ENCODE measurements at places on chromosomes 1 and 21.

DNA sequence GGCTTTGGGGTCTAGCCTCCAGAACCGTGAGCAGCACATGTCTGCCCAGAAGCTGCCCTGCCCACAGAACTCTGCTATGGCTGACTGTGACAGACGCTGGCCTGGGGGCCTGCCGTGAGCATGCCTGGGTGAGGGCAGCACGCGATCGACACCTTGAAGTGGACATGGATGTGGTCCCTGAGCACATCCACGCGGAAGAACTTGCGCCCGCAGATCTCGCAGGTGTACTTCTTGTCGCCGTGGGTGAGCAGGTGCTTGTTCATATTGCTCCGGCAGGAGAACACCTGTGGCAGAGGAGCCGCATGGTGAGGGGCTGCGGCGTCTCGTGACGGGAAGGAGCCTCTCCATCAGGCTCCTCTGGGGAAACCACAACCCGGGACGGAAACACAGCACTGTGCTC lies 56.0 kb downstream of the PRDM15 start:
- DNase-seq: no peak

DNA sequence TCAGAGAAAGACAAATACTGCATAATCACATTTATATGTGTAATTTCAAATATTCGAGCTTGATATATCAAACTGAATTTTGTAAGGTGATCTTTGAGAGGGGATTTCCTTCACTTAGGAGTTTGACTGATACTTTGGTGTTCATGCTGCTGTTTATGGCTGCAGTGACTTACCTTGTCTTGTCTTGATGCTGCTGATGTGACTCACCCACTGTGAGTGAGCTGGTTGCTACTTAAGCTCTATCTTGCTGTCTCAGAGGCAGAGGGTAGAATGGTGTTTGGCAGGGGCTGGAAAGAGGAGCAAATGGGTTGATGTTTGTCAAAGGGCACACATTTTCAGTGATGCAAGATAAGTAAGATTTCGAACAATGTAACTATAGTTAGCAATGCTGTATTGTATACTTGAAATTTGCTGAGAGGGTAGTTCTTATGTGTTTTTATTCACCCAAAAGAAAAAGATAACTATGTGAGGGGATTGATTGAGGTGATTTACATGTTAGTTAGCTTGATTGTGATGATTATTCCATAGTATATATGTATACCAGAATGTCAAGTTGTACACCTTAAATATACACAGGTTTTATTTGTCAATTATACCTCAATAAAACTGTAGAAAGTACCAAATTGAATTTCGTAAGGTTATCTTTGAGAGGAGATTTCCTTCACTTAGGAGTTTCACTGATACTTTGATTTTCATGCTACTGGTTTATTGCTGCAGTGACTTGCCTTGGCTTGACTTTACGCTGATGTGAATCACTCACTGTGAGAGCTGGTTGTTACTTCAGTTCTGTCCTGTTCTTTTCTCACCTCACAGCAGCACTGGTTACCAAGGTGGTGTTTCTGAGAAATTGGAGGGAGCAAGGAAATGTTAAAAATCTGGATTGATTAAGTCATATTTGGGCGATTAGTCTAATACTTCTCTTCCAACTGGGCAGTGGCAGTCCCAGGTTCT lies 94.5 kb upstream of the SLC5A9 start:
- no peak for DNase-seq

GRCh38 chr1:172421974-172422604 lies 1.6 kb downstream of the C1orf105 start:
- DNase-seq: no peak

DNA sequence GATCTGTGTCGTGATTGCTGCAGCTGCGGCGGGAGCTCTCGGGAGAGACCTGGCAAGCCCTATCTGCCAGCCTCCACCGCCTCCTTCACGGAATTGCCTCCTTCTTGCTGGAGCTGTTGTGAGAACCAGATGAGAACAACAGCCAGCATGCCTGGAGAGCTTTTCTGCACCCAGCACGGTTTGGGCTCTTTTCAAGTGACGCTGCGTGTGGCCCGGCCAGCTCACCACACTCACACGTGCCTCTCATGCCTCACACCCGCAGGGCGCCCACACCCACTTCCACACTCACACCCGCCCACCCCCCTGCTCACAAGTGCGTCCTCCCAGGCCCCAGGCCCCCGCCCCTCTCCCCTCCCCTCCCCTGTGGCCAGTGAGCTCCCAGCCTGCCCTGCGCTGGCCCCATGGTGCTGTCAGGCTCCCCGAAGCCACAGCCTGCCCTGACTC lies 135.7 kb upstream of the RUNX3 start:
- peak; percentile 82 for DNase-seq

GRCh38 chr1:240876071-240876470 lies 264.1 kb upstream of the GREM2 start:
- DNase-seq: no peak

DNA sequence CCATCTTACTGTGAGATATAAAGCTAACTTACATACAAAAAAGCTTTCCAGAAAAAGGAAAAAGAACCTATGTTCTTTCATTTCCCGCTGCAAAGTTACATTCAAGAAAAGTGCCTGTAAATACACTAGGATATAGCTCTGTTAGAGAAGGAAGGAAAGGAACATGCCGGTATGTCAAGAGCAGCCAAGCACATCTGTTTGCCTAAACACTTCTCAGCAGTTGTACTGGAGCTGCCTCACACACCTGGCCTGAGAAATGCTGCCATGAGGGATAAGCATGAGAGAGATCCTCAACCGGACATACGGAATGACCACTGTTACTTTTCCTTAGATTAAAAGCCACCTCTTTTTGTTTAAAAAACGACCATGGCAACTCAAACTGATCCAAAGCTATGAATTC lies 189.7 kb downstream of the RERE start:
- no peak for DNase-seq

- peak; percentile 78 for DNase-seq
These were observed 204.8 kb upstream of the ADAMTS5 start for GRCh38 chr21:27171707-27172106.

- DNase-seq: peak; percentile 38
These were observed 78.5 kb upstream of the ADAMTS5 start for GRCh38 chr21:27045281-27045985.

DNA sequence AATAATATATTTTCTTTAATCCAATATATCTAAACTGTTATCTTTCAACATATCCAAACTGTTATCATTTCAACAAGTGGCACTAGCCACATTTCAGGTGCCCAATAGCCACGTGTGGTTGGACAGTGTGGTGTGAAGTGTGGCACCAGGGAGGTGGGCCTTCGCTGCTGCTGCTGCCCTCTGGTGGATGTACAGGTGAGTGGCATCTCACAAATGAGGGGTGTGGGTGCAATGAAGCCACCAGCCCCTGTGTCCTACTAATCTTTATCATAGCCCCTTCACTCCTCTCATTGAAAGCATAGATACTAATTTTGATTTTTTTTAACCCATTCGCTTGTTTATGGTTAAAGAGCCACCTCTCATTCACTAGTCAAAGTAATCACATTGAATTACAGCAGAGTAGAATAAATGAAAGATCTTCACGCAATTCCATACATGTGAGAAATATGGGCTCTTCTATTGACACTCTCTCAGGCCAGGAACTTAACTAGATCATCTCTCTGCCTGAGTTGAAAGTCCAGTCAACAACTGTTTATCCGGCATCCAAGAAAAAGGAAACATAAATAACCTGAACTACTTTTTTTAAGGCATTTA lies 499.2 kb downstream of the OMA1 start:
- DNase-seq: peak; percentile 5

- DNase-seq: no peak
These were observed 193.8 kb downstream of the DYRK1A start for GRCh38 chr21:37560385-37560784.

GRCh38 chr1:182927693-182928433 lies 25.1 kb downstream of the SHCBP1L start:
- no peak for DNase-seq

- no peak for DNase-seq
These were observed 13.6 kb downstream of the RD3 start for GRCh38 chr1:211478376-211478775.

DNA sequence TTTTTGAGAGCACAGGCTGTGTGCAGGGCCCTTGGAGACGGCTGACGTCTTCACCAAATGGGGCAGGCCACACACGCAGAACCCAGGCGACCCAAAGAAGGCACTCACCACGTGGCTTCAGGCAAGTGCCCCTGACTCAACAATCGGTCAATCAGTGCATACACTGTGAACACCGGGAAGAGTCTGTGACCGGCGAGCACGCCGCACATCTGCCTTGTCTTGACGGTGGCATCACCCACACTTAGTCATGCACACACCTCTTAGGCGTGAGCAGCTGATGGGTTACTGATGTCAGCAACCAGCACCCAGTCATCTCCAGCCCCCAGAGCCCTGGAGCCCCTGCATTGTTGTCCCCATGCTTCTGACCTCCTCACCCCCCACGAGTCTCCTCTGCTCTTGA lies 4.9 kb upstream of the LRRC3 start:
- DNase-seq: no peak

GRCh38 chr1:169456029-169456428 lies 28.8 kb upstream of the CCDC181 start:
- DNase-seq: no peak

- peak; percentile 42 for DNase-seq
These were observed 41.0 kb downstream of the KCND3 start for GRCh38 chr1:111948209-111949171.

- no peak for DNase-seq
These were observed at the start of gene KCNA2 for GRCh38 chr1:110605901-110606656. KCNA2 (minus strand) TSS chr1:110606358; CDS start chr1:110604782, 1,576 bp downstream.

GRCh38 chr21:38897532-38898421 lies 92.0 kb downstream of the ETS2 start:
- DNase-seq: no peak

DNA sequence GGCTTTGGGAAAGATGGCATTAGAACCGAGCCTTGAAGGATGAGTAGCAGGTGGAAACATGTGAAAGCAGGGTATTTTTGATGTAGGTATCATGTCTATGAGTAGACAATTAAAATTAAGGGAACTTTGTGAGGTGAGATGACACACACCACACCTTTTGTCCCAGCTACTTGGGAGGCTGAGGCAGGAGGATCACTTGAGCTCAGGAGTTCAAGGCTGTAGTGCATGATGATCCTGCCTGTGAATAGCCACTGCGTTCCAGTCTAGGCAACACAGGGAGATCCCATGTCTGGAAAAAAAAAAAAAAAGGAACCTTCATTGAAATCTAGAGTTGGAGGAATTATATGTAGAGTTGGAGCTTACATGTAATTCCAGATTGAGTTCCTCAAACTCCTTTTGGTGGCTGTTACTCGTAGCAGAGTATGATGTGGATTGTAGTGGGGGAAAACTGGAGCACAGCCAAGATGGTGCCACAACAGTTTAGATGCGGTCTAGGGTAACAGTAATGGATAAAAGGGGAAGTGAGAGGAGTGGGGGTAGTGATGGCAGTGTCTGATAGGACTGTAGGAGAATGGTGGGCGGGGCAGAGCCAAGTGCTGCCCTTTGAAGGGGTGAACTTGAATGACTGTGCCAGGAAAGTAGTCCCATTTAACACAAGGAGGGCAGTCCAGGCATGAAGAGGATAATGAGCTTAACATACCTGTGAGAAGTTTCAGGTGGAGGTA lies 17.4 kb downstream of the AK4 start:
- no peak for DNase-seq

All from AG10803 (cell line).